Stimulated activated CD8-positive, alpha-beta memory T cell treated with anti-CD3 and anti-CD28 coated beads, Interleukin-2, amount 100 ng/mL, for 1 hour (primary cell): ENCODE measurements at places on chromosomes 5 and 9.

DNA sequence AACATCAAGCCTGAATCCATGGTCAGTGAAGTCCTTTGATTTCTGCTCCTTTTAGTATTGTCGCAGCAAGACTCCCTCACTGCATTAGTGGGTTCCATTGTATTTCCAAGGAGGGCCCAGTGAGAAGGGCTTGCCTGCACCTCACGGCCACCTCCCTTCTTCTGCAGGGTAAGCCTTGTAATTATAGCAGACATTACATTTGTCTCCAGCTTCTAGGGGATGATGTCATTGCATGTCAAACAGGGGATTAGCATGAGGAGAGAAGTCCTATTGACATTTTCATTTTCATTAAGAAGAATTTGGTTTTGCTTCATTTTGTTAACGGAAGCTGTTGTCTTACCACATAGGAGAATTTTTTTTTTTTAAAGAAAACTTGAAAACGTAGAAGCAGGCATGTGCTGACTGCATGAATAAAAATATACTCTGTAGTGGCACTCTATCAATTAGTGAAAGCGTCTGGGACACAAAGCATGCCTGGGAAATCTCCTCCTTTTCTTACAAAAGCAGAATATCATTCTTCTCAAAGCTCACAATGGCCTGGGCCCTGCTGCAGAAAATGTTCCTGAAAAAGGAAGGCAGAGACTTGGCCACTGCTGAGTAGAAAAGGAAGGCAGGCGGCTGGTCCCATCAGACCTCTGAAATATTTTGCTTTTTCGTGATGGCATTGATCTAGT, 27.1 kb downstream of the MAP1B start:
- no peak for DNase-seq

GRCh38 chr5:135238622-135239452, 160.2 kb downstream of the MACROH2A1 start:
- no peak for DNase-seq

DNA sequence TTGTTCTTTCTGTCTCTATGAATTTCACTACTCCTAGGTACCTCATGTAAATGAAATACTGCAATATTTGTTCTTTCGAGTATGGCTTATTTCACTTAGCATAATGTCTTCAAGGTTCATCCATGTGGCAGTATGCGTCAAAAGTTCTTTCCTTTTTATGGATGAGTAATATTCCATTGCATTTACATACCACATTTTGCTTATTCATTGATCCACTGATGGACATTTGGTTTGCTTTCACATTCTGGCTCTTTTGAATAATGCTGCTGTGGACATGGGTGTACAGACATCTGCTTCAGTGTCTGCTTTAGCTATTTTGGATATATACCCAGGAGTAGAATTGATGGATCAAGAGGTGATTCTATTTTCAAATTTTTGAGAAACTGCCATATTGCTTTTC, 144.2 kb upstream of the PAPPA start:
- no peak for DNase-seq

- no peak for DNase-seq
These were observed 762.1 kb upstream of the PTPRD start for GRCh38 chr9:11374926-11375325.

GRCh38 chr5:127518319-127518621, 830 bp downstream of the PRRC1 start:
- DNase-seq = no peak

DNA sequence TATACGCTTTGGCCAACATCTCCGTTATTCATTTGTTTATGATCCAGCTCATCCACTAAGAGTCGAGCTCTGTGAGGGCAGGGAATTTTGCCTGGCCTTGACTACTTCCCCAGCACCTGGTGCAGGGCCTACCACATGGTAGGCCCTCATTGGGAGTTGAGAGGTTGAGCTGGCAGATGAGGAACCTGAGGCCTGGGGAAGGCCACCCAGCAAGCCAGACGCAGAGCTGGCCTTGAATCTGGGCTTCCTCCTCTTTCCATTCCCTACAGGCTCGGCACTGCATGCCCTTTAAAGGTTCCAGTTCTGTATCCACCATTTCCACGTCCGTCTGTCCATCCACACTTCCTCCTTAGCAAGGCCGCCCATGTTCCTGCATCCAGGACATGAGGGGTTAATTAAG, 24.2 kb downstream of the KCNMB1 start:
- DNase-seq = no peak

DNA sequence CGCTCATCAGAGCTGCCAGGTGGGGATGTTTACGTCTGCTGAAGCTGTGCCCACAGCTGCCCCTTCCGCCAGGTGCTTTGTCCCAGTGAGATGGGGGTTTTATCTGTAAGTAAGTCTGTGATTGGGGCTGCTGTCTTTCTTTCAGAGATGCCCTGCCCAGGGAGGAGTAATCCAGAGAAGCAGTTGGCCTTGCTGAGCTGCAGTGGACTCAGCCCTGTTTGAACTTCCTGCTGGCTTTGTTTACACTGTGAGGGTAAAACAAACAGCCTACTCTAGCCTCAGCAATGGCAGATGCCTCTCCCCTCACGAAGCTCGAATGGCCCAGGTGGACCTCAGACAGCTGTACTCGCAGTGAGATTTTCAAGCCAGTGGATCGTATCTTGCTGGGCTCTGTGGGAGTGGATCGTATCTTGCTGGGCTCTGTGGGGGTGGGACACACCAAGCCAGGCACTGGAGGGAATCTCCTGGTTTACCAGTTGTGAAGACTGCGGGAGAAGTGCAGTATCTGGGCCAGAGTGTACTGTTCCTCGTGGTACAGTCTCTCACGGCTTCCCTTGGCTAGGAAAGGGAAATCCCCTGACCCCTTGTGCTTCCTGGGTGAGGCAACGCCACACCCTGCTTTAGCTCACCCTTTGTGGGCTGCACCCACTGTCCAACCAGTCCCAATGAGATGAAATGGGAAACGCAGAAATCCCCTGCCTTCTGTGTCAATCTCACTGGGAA, 530.1 kb upstream of the DMAC1 start:
- no peak for DNase-seq

DNA sequence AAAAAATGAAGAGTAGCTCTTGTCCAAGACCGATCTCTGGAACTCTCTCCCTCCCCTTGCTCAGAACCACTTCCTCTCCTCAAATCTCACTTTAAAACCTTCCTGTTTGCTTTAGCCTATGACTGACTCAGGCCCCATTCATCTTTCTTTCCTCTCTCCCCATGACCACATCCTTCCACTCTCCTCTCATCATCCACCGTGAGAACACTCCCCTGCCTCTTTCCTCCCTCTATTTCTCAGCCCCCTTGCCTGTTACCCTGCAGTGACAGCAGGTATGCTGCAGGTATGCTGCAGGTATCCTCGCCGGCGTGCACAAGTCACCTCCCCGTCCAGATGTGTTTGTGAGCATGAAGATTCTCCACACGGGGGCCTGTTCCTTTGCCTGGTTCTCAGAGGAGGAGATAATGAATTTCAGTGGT, 505.3 kb downstream of the CCDC171 start:
- DNase-seq = no peak

DNA sequence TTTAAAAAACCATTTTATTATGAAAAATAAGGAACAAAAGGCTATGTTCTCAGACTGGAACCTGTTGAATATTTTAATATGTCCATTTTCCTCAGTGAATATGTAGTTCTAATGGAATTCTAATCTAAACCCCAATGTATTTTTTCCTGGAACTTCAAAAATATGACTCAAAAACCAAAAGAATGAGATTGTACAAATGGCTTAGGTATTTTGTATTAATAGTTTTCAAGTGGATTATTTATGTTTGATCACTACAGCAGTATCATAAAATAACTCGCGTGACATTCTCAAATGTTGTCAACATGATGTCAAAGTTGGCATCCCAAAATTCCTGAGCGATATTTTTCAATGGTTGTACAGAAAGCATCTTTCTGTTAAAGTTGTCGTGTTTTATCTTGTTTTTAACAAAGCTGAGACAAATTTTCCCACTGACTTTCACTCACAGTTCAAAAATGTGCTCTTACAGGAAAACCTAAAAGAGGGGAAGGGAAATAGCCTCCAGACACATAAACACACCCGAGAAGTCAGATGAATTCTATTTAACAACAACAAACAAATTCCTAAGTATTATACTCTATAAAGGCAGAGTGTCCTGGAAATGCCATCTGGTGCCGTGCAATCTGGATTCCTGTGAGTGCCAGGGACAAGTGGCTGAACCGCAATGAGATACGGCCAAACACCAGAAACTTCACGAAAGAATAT, 68.1 kb upstream of the TAS2R1 start:
- no peak for DNase-seq

DNA sequence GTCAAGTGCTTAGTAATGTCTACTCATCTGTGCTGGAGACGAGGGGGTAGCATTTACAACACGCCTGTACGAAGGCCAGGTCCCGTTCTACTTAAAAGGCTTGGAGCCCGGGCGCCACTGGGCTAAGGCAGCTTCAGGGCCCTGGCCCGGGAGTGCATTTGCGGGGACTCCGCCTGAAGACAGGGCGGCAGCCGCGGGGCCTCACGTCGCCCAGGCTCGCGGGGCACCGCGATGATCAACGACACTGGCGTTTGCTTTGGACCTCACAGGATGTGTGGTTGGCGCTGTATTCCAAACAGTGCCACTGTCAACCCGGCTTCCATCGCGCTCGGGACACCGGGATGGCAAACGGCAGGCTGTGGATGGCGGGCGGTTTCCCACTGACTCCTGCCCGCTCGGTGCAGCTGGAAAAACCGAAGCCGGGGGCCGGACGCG, 1.1 kb upstream of the TENT4A start:
- no peak for DNase-seq

DNA sequence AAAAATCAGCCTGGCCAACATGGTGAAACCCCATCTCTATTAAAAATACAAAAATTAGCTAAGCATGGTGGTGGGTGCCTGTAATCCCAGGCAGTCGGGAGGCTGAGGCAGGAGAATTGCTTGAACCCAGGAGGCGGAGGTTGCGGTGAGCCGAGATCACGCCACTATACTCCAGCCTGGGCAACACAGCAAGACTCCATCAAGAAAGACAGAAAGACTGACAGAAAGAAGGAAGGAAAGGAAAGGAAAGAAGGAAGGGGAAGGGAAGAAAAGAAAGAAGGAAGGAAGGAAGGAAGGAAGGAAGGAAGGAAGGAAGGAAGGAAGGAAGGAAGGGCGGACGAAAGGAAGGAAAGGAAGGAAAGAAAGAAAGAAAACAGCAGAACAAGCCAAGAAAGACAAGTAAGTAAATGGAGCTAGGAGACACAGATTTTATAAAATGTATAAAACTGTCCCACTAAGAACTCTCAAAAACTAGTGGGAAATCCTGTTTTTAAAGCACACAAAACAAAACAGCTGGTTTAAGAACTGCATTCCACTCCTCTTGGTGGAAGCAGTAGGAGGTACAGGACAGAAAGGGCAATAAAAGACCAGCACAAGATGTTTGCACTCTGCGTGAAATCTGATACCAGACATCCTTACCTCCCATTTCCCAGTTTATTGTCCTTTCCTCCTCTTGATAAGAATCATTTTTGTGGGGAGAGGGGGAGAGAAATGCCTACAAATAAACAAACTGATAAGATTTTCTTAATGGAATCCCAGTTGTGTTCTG, 46.7 kb downstream of the MYO10 start:
- no peak for DNase-seq

- no peak for DNase-seq
These were observed 26.1 kb downstream of the TIMD4 start for GRCh38 chr5:156936972-156937371.

- no peak for DNase-seq
These were observed 183.5 kb upstream of the GDNF start for GRCh38 chr5:38023371-38023770.

DNA sequence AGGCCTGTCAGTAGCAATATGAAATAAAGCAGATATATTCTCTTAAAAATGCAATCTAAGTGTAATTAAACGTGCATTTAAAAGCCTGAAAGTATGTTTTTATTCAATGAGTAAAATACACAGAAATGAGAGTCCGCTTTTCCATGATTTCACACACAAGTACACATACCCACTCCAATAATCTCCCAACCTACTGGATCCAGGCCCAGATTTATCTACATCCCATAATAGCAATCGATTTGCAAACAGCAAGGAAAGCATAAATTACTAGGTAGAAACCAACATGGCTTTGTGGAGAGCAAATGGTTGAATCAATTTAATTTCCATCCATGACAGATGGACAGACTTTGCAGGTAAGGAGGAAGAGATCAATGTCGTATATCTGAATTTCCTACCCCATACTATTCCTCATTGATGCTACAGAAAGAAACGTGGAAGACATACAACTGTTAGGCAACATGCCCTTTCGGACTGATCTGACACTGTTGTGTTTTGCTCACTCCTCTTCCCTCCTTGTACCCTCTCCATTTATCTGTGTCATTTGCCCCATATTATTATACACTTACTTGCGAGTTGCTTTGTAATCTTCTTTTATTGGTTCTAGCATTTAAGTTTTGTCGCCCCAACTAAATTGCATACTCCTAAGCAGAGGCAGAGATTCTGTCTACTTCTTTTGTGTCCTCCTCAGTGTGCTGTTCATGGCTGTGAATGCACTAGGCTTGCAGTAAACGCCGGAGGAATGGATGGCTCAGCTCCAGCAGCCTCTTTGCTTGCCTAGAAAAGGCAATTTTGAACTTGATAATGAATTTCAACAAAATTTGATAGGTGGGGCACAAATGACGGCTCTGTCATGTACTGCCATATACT, 133.6 kb downstream of the NFIB start:
- no peak for DNase-seq

GRCh38 chr9:89534515-89535287, 36.8 kb upstream of the SEMA4D start:
- no peak for DNase-seq

DNA sequence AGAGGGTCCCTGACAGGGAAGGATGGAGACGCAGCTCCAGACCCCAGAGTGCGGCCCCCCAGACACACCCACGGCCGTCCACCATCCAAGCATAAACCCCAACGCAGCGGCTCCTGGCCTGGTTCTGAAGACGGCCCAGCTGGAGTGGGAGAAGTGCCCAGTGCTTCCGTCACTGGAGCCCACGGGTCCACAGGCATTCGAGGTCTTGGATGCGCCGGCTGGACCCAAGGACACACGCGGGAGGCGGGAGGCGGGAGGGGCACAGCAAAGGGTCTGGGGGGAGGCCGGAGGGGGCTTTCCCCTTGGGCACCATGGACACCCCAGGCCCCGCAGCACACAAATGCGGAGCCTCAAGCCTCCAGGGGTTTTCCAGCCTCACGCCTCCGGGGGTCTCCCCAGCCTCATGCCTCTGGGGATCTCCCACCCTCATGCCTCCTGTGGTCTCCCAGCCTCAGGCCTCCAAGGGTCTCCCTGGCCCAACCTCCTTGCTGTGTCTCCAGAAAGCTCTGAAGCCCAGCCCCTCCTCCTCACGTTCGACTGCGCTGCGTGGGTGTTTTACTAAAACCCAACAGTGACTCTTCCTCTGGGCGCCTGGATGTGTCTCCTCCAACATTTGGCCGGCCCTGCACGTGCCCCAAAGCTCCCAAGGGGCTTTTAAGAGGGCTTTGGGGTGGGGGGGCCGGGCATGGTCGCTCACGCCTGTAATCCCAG, 15.2 kb downstream of the EXD3 start:
- no peak for DNase-seq
